ENCODE measurements at places on chromosomes 5 and 9. TPM values are rescaled to one million over a fixed set of nuclear protein-coding genes. Genes with fewer than 3 reads are reported as not detected.

- DNase-seq, result no peak
Observed at GRCh38 chr5:139636207-139636792, 11.8 kb upstream of the CXXC5 start.

The PCDHB13 gene
- total RNA-seq, result 0.27 TPM

DNA sequence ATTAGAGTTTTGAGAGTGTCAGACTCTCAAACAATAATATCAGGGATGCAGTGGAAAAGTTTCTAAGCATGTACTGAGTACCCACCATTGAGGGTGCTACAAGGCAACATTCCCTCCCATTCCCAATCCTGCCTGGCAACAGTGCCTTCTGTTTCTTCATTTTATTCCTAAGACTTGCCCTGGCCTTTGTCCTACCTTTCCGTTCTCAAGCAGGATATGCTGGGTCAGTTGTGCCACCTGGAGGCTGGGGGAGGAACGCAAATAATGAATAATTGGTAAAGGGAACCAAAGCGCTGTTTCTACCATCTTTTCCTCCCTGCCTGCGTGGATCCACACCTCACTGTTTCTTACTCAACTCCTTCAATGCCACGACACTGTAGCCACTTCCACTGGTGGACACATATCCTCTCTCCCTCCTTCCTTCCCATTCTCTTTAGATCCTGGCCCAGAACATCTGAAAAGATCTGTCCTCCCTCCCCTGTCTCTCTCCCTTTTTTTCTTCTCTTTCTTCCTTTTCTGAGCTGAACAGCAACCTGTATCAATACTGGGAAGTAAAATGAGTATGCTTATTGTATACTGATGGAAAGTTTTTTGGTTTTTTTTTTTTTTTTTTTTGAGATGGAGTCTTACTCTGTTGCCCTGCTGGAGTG, 149.5 kb downstream of the C9orf152 start:
- peak; percentile 51 for DNase-seq

DNA sequence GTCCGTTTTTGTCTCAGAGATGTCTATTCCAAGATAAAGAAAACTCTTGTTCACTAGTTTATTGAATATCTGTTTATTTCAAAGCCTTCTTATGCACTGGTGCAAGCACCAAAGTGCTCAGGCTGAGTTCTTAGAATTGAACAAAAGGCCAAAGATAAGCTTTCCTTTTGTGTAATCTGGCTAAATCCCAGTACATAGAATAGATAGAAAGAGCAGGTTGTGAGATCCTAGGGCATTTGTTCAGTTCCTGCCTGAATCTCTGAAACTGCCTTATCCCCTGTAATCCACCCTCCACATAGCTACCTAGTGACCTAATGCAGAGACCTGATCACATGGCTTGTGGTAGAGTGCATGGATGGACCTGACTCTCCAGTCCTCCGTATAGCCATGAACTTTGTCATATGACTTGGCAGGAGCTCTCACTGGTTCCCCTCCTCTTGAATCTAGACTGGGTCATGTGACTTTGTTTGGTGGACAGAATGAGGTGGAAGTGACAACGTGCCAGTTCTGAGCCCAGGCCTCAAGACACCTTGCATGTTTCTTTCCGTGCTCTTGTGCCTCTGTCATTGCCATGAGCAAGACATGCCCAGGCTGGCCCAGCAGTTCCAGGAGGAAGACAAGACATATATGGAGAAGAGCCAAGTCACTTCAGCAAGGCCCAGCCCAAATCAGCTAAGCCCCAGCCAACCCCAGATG, 139.3 kb upstream of the SHB start:
- no peak for DNase-seq

The ZSWIM6 gene
- total RNA-seq, result 3.1 TPM

- DNase-seq, result no peak
Observed at GRCh38 chr5:83964271-83964670, 243.6 kb upstream of the HAPLN1 start.

The KCNN2 gene
- total RNA-seq, result not detected

GRCh38 chr5:53253421-53253871, 143.9 kb upstream of the MOCS2 start:
- DNase-seq, result peak; percentile 90

The DMRT3 gene
- total RNA-seq, result not detected

- DNase-seq, result no peak
Observed at GRCh38 chr5:75568202-75568601, 43.1 kb upstream of the ANKDD1B start.

DNA sequence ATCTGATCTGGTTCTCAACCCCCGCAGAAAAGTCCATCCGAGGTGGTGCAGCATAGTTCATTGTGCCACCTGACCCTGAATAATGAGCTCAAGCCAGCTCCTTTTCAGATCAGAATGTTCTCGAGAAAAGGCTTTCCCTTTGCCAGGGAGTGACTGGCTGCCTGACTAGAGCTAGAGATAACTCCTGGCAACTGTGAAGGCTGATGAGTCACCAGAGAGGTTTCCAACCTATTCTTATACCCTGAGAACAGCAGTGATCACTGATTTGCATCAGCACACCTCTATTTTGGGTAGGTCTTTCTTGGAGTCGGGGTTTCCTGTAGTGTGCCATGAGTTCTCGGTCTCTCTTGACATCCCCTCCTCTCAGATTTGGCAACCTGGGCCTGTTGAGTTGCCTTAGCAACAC, 127.9 kb downstream of the PIK3R1 start:
- peak; percentile 96 for DNase-seq

GRCh38 chr9:127013597-127013996, 99.0 kb downstream of the RALGPS1 start:
- DNase-seq, result no peak

The PRRX2 gene
- total RNA-seq, result 36.1 TPM

DNA sequence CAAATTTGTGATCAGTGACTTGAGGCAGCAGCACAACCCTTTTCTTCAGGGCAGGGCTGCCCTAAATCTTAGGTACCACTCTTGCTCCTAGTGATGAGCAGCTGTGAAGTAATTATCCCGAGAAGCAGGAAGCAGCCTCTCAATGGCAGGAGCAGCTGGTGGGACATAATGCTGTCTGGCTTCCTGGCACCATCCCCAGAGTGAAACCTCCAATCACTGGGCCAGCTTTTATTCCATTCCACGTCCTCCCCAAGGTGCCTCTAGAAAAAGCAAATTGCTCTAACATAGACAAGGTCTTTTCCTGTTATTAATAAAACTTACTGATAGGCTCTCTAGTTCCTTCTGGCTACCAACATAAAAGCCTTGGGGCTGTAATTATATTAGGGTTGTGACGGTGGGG, 154.0 kb downstream of the FRMD3 start:
- DNase-seq, result no peak
